ENCODE measurements at places on chromosomes 16 and 17. TPM values are rescaled to one million over a fixed set of nuclear protein-coding genes. Genes with fewer than 3 reads are reported as not detected.

- H3K36me3 ChIP-seq, result no peaks in the 10 kb centered on the region
- H3K4me3 ChIP-seq, result no peak overlapping the region
- no peak overlapping the region for H3K27ac ChIP-seq
- no peaks in the 10 kb centered on the region for H3K27me3 ChIP-seq
- DNase-seq, result no peak
Measured at GRCh38 chr16:51434567-51435198, 283.6 kb upstream of the SALL1 start.

DNA sequence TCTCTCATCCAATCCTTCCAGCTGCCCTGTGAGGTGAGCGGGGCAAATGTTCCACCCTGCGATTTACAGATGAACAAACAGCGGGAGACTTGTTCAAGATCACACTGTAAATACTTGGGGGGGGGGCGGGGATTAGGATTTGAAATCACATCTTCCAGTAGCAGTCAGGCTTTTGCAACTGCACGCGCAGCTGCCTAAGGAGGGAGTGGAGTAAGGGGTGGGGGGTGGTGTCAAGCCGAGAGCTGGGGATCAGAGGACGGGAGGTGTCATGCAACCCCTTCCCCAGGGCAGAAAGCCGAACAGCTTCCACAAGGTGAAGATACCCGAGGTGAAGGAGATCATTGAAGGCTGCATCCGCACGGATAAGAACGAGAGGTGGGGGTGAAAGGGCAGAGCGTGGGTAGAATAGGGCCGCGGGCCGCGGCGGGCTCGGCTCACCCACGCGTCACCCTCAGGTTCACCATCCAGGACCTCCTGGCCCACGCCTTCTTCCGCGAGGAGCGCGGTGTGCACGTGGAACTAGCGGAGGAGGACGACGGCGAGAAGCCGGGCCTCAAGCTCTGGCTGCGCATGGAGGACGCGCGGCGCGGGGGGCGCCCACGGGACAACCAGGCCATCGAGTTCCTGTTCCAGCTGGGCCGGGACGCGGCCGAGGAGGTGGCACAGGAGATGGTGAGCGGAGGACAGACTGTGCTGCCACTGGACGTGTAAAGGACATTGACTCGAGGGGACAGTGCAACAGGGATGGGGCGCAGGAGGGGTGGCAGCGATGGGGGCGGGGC, 4.6 kb downstream of the WNK4 start:
- H3K4me1 ChIP-seq, result peaks cover 8% of the 10 kb centered on the region
- H3K27me3 ChIP-seq, result peaks cover 37% of the 10 kb centered on the region
- no peak for DNase-seq
- no peaks in the 10 kb centered on the region for H3K36me3 ChIP-seq
- no peak overlapping the region for H3K27ac ChIP-seq

GRCh38 chr17:3817851-3818605, 17.0 kb upstream of the ITGAE start:
- DNase-seq, result no peak
- no peak overlapping the region for H3K4me3 ChIP-seq
- H3K4me1 ChIP-seq, result no peaks in the 10 kb centered on the region
- H3K27me3 ChIP-seq, result no peaks in the 10 kb centered on the region

- no peak for DNase-seq
- peak within 1 kb of the TSS; percentile 71 for H3K4me3 ChIP-seq
- no peaks in the 10 kb centered on the region for H3K36me3 ChIP-seq
- H3K4me1 ChIP-seq, result peaks cover 33% of the 10 kb centered on the region
Measured at GRCh38 chr17:45132320-45132571, at the start of gene PLCD3. PLCD3 (minus strand) TSS chr17:45132515; CDS start chr17:45132410, 105 bp downstream.

DNA sequence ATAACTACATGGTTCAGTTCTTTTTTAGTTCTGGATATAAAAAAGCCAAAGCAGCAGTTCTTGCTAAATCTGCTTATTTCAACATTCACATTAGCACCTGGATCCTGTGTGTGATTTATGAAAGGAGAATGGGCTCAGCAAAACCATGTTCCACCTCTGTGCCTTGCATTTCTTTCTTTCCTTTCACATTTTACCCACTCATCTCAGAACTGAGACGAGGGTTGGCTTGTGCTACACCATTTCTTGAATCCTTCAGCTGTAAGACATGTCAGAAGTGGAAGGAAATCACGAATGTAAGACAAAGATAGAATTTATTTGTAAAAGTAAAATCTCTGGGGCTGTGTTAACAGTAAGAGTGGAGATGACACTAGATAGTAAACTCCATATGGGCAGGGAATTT, 1.2 kb upstream of the UTP6 start:
- DNase-seq, result no peak
- peaks cover 10% of the 10 kb centered on the region for H3K4me1 ChIP-seq
- H3K36me3 ChIP-seq, result peaks cover 16% of the 10 kb centered on the region
- H3K27ac ChIP-seq, result no peak overlapping the region

DNA sequence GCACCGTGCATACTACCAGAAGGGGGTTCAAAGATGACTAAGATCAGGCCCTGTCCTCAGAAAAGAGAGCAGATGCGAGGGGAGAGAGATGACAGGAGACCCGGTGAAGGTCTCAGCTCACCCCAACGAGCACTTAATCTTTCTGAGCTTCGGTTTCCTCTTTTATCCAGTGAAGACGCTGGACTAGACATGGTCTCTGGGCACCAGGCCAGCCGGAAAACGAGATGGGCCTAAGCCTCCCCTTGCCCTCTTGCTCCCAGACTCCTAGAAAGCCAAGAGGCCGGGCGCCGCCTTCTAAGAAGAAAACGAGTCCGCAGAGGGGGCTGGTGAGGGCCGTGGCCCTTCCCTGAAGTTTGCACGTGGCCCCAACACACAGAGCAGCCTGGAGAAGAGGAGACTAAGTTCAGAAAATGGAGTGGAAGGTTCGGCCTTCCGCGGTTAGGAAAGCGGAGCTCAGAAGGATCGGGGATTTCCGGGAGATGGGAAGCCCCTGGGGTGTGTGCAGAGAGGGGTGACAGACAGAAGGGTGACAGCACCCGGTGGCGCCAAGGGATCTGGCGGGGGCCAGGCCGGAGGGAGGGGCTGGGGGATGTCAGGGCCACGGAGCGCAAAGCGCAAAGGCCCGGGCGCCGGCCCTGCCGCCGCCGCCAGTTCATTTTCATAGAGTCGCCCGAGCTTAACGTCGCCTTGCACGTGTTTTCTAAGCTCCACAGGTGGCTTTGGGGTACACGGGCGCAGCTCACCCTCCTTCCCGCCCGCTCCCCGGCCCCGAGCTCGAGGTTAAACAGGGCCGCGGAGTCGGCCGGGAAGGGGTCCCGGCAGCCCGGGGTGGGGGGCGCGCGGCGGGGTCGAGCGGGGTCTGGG, 42.1 kb upstream of the BHLHA9 start:
- H3K36me3 ChIP-seq, result peaks cover 2% of the 10 kb centered on the region
- peak; percentile 23 for DNase-seq
- no peak overlapping the region for H3K27ac ChIP-seq
- H3K4me1 ChIP-seq, result peaks cover 30% of the 10 kb centered on the region
- H3K27me3 ChIP-seq, result peaks cover 13% of the 10 kb centered on the region
- H3K4me3 ChIP-seq, result peak overlapping the region; percentile 33

DNA sequence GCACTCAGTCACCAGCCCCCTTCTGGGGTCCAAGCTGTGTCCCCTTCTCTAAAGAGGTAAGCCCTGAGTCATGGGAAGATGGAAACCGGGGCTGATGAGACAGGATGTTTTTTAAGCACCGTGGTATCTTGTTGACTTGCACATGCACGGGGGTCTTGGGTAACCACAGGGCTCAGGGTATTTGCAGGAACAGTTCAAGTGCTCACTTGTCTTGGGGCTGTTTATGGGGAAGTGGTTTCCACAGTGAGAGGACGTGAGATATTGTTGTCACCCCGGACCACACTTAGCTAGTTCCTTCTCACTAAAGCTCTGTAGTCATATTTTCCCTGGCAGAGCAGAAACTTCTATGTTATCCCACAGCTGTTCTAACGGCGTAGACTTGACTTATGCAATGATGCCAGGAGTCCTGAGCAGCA, 7.7 kb downstream of the CCL3L1 start:
- peaks cover 80% of the 10 kb centered on the region for H3K4me1 ChIP-seq
- H3K4me3 ChIP-seq, result no peak overlapping the region
- H3K27ac ChIP-seq, result peak overlapping the region; percentile 47

GRCh38 chr17:32491371-32492263, 4.8 kb downstream of the CDK5R1 start:
- DNase-seq, result peak; percentile 57
- no peaks in the 10 kb centered on the region for H3K27me3 ChIP-seq
- H3K4me3 ChIP-seq, result no peak overlapping the region

DNA sequence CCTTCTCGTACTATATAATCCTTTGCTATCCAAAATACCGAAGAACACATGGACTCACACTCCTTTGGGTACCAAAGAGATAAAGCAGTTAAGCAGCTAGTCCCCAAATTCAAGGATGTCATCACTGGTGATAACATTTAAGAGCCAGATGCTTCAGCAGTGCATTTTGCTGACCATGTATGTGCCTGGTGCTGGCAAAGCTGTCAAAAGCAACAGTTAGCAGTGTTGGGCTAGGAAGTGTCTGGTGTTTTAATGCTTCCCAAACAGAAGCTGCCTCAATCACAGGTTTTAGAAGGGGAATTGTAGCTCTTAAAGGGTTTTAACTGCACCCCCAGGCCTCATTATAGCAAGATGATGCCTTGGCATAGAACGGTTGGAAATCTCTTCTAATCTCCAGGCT, 4.7 kb downstream of the FAM117A start:
- H3K36me3 ChIP-seq, result peaks cover 13% of the 10 kb centered on the region
- no peaks in the 10 kb centered on the region for H3K27me3 ChIP-seq
- H3K4me1 ChIP-seq, result peaks cover 72% of the 10 kb centered on the region
- no peak overlapping the region for H3K4me3 ChIP-seq
- no peak for DNase-seq

- no peaks in the 10 kb centered on the region for H3K4me1 ChIP-seq
- no peaks in the 10 kb centered on the region for H3K27me3 ChIP-seq
- DNase-seq, result no peak
- no peak overlapping the region for H3K27ac ChIP-seq
- H3K36me3 ChIP-seq, result no peaks in the 10 kb centered on the region
Measured at GRCh38 chr16:54454616-54455015, 168.0 kb upstream of the IRX3 start.

- H3K27me3 ChIP-seq, result no peaks in the 10 kb centered on the region
- H3K27ac ChIP-seq, result no peak overlapping the region
- H3K4me3 ChIP-seq, result no peak overlapping the region
Measured at GRCh38 chr17:16875662-16876061, 96.3 kb downstream of the TNFRSF13B start.

DNA sequence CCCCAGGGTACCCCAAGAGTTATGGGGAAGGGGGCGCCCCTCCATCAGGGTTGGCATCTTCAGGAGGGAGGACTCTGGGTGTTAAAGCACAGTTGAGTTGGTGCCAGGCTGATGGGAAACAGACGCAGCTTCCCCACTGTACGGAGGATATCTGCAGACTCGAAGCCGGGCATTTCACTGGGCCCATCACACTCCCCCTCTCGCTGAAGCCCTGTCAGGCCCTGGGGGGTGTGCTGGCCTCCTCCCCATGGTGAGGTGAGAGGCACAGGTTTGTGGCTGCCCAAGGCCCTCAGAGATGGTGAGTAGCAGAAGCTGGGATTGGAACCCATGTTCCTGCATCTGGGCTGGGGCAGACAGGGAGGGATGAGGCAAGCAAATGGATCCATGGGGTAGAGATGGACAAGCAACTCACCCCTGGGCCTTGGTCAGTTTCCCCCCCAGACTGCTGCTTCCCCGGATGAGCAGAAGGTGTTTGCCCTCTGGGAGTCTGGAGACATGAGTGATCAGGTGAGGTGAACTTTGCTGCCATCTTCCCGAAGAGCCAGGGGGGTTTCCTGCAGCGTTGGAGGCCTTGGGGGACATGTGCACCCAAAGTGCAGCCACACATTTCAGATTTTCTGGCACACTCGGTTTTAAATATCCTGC, 31.0 kb downstream of the POLR3E start:
- H3K36me3 ChIP-seq, result peaks cover 71% of the 10 kb centered on the region
- no peaks in the 10 kb centered on the region for H3K4me1 ChIP-seq
- no peak for DNase-seq
- H3K27me3 ChIP-seq, result no peaks in the 10 kb centered on the region
- no peak overlapping the region for H3K4me3 ChIP-seq
- no peak overlapping the region for H3K27ac ChIP-seq

DNA sequence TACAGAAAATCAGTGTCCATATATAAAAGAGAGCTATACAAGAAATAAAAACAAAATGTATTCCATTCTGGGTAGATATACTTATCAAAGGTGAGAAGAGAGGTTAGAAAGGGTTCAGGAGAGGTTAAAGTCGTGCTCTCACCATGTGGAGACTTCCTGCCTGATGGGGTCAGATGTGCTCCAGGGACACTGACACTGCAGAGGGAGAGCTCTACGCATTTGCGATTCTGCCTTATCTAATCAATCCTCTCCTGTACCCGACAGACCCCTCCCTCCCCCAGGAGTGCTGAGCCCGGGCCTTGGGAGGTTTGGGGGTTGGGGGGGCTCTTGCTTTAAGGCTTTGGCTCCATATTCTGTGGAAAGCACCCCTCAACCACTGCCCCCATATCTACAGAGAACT, 16.6 kb upstream of the SLC5A11 start:
- no peaks in the 10 kb centered on the region for H3K27me3 ChIP-seq
- H3K4me3 ChIP-seq, result no peak overlapping the region
- no peak for DNase-seq
- H3K4me1 ChIP-seq, result no peaks in the 10 kb centered on the region
- H3K36me3 ChIP-seq, result peaks cover 38% of the 10 kb centered on the region
- no peak overlapping the region for H3K27ac ChIP-seq

GRCh38 chr17:19728084-19728495, 11.7 kb upstream of the SLC47A2 start:
- no peak for DNase-seq
- H3K4me3 ChIP-seq, result no peak overlapping the region
- H3K36me3 ChIP-seq, result no peaks in the 10 kb centered on the region
- H3K4me1 ChIP-seq, result peaks cover 14% of the 10 kb centered on the region
- H3K27me3 ChIP-seq, result no peaks in the 10 kb centered on the region
- no peak overlapping the region for H3K27ac ChIP-seq

DNA sequence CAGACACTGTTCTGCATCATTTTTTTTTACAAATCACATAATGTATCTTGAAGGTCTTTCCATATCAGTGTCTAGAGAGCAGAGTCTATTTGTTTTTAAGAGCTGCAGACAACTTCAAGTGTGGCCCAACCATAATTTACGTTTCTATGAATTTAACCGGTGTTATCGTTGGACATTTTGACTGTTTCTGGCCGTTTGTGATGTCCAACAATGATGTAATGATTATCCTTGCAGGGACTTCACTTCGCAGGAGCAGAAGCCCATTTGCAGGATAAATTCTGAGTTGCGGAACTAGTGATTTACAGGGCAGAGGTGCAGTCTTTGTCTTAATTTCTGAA, 26.9 kb upstream of the HLF start:
- H3K4me3 ChIP-seq, result peak overlapping the region; percentile 47
- no peaks in the 10 kb centered on the region for H3K36me3 ChIP-seq
- DNase-seq, result no peak
- peaks cover 12% of the 10 kb centered on the region for H3K4me1 ChIP-seq

The TBX6 gene
- total RNA-seq, result 0.98 TPM

The KRT33A gene
- total RNA-seq, result not detected

The MT1M gene
- not detected for total RNA-seq
